ENCODE measurements at places on chromosomes 3 and 15.
A peak's percentile ranks its signal among the peaks of the same experiment; 100 is the strongest.

- DNase-seq: no peak
These were observed 1.2 kb downstream of the GBE1 start for GRCh38 chr3:81760215-81760614.

GRCh38 chr3:88433568-88433967 is 283.8 kb downstream of the C3orf38 start:
- DNase-seq: peak; percentile 46

DNA sequence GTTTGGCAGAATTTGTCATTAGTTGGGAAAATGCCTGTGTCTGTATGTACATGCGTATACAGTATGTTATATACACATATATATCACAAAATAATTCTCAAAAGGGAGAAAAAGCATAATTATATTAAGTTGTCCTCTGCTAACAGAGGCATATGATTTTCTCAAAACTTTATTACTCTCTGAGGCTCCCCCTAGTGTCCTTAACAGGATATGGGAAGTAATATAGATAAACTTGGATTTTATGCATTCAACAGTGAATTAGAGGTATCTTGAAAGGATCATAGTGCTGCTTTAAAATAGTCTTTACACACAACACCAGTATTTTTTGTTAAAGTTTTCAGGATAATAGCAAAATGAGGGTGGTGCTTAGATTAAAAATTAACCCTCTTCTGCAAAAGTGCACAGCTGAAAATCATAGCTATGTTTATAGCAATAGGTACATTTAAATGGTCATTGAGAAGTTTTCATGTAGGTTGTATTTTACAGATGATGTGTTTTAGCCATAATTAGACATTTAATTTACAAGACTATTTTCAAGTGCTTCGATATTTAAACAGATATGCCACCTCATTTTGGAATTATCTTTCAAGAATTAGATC is 454.0 kb upstream of the ROBO2 start:
- no peak for DNase-seq

- DNase-seq: no peak
These were observed 17.3 kb downstream of the TBC1D2B start for GRCh38 chr15:78060232-78060631.

DNA sequence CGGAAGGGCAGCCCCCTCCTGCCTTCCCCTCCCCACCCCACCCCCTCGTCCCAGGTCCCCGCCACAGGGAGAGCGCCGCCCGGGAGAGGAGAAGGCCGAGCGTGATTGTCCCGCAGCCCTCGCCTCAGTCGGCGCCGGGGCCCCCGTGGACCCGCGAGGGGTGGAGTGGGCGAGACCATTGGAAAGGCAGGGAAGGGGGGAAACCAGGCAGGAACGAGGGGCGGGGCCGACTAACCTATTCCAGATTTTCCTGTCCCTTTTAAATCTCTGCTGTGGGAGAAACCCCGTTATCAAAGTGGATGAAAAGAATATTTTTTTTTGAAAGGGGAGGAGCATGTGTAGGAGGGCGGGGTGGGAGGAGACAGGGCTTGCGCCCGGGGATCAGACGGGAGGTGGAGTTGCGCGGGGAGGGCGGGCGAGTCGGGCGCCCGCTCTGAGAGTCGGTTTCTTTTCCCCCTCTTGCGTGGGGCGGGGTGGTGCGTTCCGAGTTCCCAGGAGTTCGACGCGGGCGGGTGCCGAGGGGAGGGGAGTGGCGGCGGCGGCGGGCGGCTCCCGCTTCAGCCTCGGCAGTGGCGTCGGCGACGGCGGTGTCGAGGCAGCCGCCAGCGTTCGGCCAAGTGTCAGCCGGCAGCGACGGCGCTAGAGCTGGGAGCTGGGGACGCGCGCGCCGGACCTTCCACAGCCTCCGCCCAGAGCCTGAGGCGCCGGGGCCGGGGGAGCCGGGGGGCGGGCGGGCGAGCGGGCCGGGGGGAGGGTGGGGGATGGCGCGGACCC is at the start of gene NECTIN3:
Gene NECTIN3 (plus strand): TSS at position 560 of the 774 bp plus-strand sequence. CDS start 202 bp downstream, at position 762.
- DNase-seq: peak; percentile 25

DNA sequence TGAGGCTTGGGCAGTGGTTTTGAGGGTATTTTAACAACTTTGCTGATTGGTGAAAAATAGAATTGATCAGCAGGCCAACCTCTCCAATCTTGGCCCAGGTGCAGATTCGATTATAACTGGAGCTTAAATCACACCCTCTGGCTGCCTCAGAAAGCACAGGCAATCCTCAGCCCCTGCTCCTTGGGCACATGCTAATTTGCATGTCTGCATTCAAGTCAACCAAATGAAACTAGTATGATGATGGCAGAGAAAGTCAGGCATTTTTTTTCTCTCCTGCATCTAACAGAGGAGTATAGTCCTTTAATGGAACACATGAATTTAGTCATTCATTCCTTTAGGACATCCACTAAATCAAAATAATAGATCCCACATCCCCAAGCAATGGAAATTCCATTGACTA is 16.8 kb upstream of the NMNAT3 start:
- DNase-seq: no peak

- no peak for DNase-seq
These were observed 42.8 kb upstream of the NSMCE3 start for GRCh38 chr15:29312387-29312786.

DNA sequence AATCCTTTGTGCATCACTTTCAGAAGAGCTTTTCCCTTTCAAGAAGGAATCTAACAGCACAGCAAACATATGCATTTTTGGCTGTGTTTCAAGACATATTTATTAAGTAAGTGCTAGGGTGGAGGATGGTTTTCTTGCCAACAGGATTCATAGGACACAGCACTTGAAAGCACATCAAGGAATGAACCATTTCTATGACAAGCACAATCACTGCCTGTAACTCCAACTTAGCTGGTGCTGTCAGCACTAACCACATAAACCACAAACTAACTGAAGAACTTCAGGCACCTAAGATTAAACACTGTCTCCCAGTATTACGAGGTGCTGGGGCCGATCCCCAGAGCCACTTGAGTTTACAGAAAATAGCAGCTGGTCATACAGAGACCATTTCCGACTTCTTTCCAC is 35.4 kb upstream of the SPRED1 start:
- DNase-seq: no peak

GRCh38 chr3:186165331-186165730 is 56.4 kb upstream of the ETV5 start:
- no peak for DNase-seq

- no peak for DNase-seq
These were observed 102.4 kb upstream of the PRR23E start for GRCh38 chr3:127090218-127091160.

DNA sequence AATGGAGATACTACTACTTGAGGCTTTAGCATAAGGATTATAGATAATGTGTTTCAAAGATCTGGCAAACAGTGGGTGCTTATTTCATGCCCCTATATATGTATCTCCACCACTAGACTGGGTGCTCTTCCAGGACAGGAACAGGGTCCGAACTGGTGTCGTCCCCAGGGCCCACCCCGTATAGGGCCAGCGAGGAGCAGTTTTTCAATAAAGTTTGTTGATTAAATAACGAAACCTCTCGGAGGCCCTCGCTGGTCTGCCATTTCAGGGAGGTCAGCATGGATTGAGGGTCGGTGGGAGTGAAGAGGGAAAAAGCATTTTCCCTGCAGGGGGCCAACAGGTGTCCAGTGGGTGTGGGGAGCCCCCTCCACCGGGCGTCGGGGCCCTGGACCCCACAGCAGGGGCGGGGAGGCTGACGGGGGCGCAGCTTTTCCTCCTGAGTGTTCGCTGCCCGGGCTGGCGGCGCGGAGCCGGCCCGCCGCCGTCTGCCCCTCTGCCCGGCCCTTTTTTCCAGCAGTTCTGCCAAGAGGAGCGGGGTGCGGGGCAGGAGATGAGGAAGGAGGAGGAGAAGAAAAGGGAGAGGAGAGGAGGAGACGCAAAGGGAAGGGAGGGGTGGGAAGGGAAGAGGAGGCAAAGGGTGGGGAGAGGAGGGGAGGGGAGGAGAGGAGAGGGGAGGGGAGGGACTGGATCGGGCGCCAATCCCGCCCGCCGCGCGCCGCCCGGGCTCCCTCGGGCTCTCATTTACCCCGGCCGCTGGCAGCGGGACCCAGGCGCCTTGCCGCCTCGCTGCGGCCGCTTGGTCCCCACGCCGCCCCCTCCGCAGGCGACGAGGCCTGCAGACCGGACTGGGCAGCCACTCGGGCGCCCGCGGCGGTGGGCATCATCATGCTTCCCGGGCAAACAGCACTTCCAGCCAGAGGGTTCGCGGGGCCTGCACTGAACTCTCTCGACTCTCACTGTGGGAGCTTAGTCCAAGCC is 66.3 kb downstream of the ISG20 start:
- DNase-seq: no peak

GRCh38 chr15:62545467-62546227 is 380.6 kb upstream of the C2CD4B start:
- DNase-seq: no peak

DNA sequence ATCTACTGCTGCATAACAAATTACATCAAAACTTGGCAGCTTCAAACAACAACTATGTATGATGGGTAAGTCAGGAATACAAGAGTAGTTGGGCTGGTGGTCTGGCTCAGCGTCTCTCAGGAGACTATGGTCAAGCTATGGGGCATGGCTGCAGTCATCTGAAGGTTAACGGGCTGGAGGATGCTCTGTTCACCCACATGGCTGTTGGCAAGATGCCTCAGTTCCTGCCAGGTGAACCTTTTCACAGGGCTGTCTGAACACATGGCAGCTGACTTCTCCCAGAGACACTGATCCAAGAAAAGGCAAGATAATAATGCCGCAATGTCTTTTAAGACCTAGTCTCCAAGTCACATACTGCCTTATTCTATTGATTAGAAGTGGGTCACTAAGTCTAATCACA is 63.7 kb downstream of the GPR176 start:
- no peak for DNase-seq

DNA sequence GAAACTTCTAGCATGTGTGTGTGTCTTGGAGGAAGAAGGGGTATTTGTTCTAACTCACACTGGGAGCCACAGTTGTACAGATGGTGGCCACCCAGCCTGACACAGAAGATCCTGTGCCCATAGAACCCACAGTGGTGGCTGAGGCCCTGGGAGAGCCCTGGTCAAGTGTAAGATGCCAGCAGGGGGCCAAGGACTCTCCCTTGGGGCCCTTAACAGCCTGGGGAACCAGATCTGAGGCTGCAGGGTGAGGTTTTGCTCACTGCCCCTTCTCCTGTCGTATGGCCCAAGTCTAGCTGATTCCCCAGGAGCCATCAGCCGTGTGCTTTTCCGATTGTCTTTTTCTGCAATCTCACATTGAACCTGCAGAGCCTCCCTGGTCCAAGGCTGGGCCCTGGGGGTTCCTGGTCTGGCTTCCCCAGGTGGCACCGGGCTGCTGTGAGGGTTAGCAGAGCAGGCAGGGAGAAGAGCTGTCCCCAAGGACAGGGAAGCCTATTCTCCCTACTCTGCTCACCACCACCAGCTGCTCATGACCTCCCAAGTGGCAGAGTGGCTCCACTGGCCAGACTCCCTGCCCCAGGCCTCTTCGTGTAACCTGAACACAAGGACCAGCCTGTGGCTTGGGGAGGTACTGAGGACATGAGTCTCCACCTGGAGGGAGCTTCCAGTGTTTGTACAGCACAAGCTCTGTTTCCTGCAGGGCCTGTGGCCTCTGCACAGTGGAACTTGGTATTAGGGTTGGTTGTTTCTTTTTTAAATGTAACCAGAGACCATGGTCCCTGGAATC is 51.9 kb downstream of the CA12 start:
- no peak for DNase-seq

GRCh38 chr3:185341616-185342458 is 21.1 kb upstream of the MAP3K13 start:
- no peak for DNase-seq

- no peak for DNase-seq
These were observed 579.9 kb upstream of the ZNF717 start for GRCh38 chr3:76365275-76365674.

DNA sequence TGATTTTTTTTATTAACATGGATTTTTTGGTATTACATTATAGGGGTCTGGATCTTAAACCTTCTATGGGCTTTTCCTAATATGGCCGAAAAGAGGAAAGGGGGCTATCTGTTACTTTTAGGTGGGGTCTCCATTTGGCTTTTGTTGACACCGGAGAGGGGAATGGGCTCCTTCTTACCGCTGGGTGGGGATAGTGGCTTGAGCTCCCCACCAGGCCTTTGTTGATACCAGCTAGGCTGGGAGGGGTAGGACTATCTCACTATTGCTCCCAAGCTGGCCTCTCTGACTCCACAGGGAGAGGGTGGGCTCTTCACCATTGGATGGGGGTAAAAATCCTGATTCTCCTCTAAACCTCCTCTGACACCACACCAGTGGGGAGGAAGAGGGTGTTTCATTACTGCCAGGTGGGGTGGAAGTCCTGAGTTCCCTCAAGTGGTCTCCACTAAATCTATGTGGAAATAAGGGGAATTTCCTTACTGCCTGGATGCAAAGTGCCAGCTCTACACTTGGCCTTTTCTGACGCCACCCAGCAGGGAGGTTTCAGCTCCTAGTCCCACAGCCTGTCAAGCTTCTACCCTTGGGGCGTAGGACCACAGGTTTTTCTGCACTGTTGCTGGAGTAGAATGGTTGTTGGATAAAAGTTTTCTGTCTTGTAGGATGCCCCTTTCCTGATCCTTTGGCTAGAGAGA is 572.3 kb downstream of the MAGI1 start:
- no peak for DNase-seq

- DNase-seq: no peak
These were observed 193.5 kb downstream of the FOXP1 start for GRCh38 chr3:71389911-71390573.

DNA sequence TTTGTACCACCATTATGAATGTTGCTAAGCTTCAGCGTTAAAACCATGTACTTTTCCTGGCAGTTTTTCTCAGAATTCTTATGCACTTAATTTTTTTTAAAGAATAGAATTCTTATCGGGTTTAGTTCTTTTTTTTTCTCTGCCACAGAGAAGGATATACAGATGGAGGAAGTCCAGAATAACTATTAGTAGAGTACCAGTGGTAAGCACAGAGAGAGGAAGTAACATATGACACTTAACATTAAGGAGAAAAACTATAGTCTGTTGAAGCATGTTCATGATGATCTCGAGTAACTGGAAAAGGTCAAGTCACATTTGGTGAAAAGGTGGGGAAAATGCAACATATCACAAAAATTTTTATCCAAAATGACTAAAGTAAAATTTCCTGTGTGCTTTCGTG is 68.9 kb downstream of the RNF13 start:
- DNase-seq: no peak

- DNase-seq: no peak
These were observed 36.8 kb upstream of the CNTN3 start for GRCh38 chr3:74651292-74651691.

DNA sequence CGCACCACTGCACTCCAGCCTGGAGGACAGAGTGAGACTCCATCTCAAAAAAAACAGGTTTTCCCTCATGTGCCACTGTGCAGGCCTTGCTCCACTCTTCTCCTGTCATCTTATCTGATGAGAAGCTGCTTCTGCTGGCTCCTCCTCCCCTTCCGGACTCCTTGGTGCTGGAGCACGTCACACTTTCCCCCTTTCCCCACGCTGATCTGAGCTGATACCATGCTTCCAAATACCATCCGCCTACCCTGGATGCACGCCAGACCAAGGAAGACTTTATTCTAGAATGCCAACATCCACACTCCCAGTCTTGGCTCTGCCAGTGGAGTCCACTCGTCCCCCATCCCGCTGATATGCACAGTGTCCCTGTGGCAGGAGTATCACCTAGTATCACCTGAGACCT is 31.3 kb downstream of the HOMER2 start:
- no peak for DNase-seq

Data from NCI-H1694 (cell line).